CD4-positive, alpha-beta T cell treated with Interleukin-1 beta for 1 hour (primary cell): ENCODE measurements at places on chromosomes 2 and 18.

GRCh38 chr2:12754643-12755042 is 37.9 kb downstream of the TRIB2 start:
- no peak for DNase-seq

- no peak for DNase-seq
Observed at GRCh38 chr2:69036926-69037325, 23.9 kb downstream of the ANTXR1 start.

DNA sequence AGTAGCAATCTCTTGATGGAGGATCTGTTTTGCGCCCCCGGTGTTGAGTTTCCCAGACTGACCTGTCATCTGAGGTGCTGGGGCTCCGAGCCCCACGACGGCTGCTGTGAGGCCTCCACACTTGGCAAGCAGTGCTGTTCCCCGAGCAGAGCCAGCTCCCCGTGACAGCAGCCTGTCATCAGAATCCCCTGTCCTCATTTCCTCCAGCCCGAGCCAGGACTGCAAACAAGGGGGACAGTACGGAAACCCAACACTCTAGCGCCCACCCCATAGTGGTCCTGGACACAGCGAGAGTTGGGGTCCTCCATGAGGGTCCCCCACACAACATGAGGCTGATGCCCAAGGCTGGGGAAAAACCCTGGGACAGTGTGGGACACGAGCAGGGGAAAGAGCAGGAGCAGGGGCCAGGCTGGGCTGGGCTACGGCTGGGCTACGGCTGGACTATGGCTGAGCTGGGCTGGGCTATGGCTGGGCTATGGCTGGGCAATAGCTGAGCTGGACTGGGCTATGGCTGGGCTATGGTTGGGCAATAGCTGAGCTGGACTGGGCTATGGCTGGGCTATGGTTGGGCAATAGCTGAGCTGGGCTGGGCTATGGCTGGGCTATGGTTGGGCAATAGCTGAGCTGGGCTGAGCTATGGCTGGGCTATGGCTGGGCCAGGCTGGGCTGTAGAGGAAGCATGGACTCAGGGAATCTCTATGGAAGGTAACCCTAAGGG is 1.5 kb upstream of the KLHL30 start:
- DNase-seq: peak; percentile 71

- no peak for DNase-seq
Observed at GRCh38 chr2:875687-876615, 74.7 kb upstream of the SNTG2 start.

DNA sequence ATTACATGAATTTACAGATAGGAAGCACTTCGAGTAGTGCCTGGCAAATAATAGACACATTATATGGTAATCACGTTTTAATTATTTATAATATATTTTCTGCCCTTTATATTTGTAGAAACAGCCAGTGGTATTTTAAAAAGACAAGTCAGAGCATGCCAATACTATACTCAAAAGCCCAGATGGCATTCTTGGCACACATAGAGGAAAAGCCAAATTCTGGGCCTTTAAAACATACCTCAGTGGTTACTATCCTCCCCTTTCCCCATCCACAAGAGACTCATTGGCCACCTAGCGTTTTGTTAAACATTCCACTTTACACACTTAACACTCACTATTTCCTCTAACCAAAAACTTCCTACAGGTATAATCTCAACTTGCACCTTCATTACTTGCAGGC is 63.3 kb upstream of the ZNF804A start:
- no peak for DNase-seq

GRCh38 chr18:45355944-45356520 is 259.2 kb upstream of the SLC14A2 start:
- no peak for DNase-seq

GRCh38 chr2:143422681-143423080 is 293.5 kb downstream of the ARHGAP15 start:
- DNase-seq: no peak

DNA sequence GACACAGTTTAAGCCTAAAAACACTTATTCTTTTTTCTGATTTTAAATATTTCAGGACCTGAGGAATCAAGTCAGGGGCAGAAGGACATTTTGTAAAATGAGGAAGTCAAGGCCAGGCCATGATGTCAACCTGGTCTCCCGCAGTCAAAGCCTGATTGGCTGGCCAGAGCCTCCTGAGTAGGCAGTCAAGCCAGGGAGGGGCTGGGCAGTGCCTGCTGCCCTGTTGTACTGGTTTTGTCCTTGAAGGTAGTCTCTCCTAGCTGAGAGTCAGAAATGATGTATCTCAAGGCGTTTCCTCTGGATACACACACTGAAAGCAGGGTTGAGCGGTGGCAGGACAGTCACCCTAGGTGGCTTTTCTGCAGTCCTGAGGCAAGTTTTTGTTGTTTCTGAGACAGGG is 19.8 kb downstream of the CCT7 start:
- DNase-seq: no peak

DNA sequence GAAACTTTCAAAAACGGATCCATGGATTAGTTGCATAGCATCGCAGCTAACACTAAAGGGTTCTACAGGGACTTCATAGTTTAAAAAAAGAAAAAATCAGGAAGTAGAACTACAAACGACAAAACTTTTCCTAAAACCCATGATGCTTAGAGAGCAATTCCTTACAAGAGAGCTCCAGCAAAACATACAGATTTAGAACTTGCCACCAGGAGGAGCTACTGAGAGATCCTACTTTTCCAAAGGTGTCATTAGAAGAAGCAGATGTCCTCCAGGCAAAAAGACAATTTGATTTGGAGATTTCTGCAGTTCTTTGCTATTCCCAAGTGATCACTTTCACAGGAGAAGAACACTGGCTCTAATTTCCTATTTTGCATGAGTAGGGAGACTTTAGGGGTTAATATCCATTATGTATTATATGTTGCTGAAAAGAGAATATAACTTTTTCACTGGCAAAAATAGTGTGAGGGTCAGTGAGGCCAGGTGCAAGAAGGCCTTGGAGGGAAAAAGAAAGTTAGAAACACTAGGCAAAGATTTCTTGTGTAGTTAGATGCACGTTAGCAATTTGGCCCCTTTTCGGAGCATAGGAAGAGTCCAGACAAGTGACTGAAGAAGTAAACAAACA is 436.2 kb downstream of the SUCLG1 start:
- peak; percentile 31 for DNase-seq

DNA sequence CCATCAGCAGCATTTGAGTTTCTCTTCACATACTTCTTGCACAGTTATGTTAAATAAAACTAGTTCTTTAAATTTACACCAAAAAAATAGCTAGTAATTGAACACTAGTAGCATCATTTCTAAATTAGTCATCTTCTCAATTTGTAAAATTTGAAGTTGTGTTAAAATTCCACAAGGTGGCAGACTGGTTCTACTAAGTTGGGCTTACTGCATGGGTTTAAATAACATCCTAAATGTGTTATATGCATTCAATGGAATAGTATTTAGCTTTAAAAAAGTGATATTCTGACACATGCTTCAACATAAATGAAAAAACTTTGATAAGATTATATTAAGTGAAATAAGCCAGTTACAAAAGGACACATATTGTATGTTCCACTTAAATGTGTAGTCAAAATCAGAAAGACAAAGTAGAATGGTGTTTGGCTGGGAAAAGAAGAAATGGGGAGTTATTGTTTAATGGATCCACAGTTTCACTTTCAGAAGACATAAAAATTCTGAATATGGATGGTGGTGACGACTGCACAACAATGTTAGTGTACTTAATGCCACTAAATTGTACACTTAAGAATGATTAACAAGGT is 28.7 kb upstream of the RPRD1A start:
- peak; percentile 55 for DNase-seq

GRCh38 chr2:42047488-42048298 is at the start of gene PKDCC:
Gene PKDCC (plus strand): TSS chr2:42048021. CDS start chr2:42048200, 179 bp downstream.
- DNase-seq: peak; percentile 32

DNA sequence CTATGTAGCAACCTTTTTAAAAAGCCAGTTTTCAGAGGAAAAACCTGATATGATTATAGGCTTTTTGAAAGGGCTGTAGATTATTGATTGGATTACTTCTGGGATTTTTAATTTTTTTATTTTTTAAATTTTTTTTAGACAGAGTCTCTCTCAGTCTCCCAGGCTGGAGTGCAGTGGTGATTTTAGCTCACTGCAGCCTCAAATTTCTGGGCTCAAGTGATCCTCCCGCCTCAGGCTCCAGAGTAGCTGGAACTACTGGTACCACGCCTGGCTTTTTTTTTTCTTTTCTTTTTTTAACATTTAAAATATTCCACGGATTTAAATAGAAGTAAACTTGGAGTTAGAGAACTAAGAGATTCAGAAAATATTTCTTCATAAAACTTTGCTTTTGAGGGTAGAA is 1.2 kb downstream of the MRPL19 start:
- no peak for DNase-seq

DNA sequence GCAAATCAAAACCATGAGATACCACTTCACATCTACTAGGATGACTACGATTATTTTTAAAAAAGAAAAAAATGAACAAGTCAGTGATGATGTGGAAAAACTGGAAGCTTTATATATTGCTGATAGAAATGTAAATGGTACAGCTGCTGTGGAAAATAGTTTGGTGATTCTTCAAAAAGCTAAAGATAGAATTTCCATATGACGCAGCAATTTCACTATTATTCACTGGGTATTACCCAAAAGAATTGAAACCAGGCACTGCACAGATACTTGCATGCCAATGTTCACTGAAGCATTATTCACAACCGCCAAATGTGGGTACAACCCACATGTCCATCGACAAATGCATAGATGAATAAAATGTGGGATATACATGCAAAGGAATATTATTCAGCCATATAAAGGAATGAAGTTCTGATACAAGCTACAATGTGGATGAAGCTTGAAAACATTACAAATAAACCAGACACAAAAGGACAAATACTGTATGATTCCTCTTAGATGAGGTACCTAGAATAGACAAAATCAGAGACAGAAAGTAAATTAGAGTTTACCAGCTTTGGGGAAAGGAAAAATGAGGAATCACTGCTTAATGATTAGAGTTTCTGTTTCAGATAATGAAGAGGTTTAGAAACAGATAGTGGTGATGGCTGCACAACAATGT is 11.1 kb downstream of the RTTN start:
- no peak for DNase-seq

DNA sequence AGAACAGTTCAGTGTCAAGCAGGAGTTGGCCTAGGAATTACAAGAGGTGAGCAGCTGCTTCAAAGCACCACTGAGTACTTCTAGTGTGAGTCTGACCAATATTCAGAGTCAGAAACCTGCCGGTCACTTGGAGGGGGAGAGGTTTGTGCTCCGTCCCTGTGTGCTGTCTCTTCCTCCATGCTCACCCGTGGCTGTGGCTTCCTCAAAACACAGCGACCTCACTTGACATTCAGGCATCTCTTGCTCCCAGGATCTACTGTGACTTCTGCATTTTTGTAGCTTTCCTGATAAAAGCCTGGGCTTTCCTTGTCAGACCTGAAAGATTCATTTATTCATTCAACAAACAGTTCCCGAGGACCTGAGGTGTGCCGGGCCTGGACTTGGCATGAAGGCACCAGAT is 32.9 kb downstream of the TPRKB start:
- no peak for DNase-seq

DNA sequence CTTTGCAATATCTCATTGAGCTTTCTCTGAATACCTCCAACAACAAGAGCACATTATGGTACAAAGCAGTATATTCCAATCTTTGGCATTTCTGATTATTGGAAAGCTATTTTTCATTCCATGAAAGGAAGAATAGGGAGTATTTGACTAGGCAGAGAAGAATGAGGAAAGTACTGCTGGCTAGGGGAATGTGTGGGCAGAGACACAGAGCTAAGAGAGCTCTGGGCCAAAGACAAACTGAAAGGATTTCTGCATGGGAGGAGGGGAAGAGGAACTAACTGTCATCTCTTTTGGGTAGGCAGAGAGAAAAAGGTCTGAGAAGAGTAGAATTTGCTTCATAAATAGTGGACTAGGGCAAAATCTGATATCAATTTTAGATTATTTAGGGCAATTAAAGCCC is 150.8 kb downstream of the CCDC85A start:
- DNase-seq: no peak

- DNase-seq: no peak
Observed at GRCh38 chr2:110101901-110102803, 13.5 kb downstream of the MALL start.

DNA sequence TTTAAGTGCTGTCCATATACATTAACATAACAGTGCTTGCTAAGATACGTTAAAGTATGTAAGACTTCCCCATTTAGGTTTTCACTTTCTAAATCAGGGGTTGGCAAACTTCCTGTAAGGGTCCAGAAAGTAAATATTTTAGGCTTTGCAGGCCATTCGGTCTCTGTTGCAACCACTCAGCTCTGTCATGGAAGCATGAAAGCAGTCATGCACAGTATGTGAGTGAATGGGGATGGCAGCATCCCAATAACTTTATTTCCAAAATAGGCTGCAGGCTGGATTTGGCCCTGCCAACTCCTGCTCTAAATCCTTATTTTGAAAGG is 128.7 kb downstream of the PLA2R1 start:
- no peak for DNase-seq

- DNase-seq: no peak
Observed at GRCh38 chr2:58543442-58543841, 302.3 kb upstream of the FANCL start.

- no peak for DNase-seq
Observed at GRCh38 chr2:73075477-73076373, 4.2 kb upstream of the SFXN5 start.

DNA sequence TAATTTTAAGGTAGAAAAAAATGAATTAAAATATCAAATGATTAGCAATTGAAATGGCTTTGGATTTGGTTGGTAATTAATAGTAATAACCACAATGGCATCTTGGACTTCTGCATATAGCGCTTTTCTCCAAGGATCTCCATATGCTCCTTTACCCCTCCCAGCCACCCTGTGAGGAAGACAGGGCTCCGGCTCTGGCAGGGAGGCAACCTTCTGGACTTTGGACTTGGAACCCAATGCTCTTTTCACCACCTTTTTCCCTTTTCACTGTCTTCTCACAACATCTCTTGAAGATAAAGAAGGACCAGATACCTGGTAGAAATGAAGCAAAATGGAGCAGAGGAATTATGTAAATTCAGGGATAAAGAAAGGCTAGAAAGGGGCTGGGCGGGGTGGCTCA is 23.8 kb upstream of the SERTAD2 start:
- no peak for DNase-seq

GRCh38 chr2:28175028-28175427 is 217.6 kb upstream of the FOSL2 start:
- DNase-seq: no peak

DNA sequence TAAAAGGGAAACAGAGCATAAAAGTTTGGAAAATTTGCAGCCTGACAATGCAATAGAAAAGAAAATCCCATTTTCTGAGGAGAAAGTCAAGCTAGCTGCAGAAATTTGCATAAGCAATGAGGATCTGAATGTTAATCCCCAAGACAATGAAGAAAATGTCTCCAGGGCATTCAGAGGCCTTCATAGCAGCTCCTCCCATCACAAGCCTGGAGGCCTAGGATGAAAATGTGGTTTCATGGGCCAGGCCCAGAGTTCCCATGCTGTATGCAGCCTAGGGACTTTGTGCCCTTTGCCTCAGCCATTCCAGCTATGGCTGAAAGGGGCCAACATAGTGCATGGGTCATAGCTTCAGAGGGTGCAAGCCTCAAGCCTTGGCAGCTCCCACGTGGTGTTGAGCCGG is 10.3 kb upstream of the SCN1A start:
- no peak for DNase-seq

DNA sequence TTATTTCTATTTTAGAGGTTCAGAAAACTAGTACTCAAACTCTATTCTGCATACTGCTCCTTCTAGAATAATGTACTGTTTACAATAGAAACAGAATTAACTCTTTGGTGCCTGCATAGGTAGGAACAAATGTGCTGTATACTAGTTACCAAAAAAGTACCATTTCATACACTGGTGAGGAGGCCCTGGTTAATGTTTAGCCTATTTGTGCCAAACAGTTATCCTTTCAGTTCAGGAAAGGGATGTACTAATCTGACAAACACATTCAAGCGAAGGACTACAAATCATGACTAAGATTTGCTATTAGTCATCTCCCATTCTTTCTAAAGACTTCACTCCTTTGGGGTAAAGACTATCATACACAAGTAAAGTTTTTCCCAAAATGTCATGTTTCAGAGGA is 47.4 kb downstream of the EXOC6B start:
- no peak for DNase-seq
